ENCODE measurements at places on chromosomes 3 and 15. TPM values are rescaled to one million over a fixed set of nuclear protein-coding genes. Genes with fewer than 3 reads are reported as not detected.
A peak's percentile ranks its signal among the peaks of the same experiment; 100 is the strongest.

- DNase-seq = no peak
These were observed 534.1 kb upstream of the KCNMB2 start for GRCh38 chr3:178002113-178002512.

- DNase-seq = peak; percentile 94
These were observed 3.4 kb downstream of the FBXL22 start for GRCh38 chr15:63600616-63601025.

- no peak for DNase-seq
These were observed 79.3 kb downstream of the ADAMTSL3 start for GRCh38 chr15:83733206-83733605.

DNA sequence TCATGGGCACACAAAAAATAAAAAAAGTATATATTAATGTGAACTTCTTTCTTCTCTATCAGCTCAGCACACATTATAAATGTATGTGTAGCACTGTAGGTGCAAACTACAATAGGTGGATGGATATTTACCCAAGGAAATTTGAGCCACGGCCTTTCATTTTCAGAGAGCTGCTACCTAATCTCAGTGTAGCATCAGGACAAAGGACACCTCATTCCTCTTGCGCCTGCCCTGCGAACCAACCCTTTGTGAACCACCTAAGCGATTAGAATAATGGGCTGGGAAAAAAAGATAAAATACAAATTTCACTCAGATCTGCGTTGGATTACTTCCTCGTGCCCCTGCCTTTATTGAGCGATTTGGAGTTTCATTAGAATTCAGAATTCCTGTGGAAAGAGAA is 263.2 kb downstream of the NR2F2 start:
- DNase-seq = no peak

- DNase-seq = no peak
These were observed 543.3 kb downstream of the ZBBX start for GRCh38 chr3:166836836-166837235.

GRCh38 chr3:8621872-8622271 is 22.7 kb downstream of the SSUH2 start:
- DNase-seq = no peak

GRCh38 chr3:160057331-160057730 is 68.7 kb downstream of the IL12A start:
- no peak for DNase-seq

DNA sequence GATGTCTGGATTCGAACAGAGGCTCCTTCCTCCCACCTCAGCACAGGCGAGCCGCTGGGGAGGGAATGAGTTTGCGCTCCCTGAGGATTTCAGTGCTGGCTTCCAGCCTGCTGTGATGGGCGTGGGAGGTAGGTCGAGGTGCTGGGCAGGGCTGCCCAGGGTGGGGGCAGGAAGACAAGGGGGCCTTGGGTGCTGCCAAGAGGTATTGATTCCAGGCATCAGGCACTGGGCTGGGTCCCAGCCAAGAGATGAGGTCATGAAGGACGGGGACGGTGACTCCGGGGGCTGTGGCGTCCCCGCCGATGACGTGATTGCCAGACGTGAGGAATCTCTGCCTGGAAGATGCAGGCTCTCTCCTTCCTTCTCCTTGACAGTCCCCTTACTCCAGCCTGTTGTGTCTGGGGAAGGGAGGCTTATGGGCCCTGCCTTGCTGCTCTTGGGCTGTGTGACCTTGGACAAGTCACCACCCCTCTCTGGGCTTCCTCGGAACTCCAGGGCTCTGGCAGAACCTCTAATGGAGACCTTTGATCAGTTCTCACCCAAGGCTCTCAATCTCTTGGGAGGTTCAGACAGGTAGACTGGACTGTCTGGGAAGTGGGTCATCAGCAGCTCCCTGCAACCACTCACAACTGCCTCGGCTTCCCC is 116.8 kb downstream of the FBLN2 start:
- no peak for DNase-seq

- peak; percentile 100 for DNase-seq
These were observed 964.9 kb upstream of the NR2F2 start for GRCh38 chr15:95365511-95366107.

DNA sequence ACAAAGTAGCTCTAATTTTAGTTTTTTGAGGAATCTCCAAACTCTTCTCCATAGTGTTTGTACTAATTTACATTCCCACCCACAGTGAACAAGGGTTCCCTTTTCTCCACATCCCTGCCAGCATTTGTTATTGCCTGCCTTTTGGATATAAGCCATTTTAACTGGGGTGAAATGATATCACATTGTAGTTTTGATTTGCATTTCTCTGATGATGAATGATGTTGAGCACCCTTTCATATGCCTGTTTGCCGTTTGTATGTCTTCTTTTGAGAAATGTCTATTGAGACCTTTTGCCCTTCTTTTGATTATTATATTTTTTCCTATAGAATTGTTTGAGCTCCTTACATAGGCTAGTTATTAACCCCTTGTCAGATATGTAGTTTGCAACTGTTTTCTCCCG is 239.9 kb upstream of the TPM1 start:
- DNase-seq = no peak

DNA sequence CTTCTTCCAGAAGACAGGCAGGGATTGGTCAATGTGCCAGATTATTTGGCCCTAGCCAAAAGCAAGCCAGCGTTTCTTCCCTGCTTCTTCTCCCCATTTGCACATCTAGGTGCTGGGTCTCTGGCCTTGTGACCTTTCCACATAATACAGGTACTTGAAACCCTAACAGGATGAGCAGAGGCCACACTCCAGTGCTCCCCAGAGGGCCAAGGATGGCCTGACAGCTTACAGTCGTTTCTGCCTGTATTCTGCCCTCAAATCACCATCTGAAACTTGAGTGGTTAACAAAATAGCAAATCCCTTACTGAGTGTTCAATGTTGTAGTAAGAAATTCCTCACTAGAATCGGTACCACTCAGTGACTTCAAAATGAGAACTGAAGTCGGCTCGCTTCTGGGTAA is 29.1 kb downstream of the MKRN2 start:
- DNase-seq = no peak

DNA sequence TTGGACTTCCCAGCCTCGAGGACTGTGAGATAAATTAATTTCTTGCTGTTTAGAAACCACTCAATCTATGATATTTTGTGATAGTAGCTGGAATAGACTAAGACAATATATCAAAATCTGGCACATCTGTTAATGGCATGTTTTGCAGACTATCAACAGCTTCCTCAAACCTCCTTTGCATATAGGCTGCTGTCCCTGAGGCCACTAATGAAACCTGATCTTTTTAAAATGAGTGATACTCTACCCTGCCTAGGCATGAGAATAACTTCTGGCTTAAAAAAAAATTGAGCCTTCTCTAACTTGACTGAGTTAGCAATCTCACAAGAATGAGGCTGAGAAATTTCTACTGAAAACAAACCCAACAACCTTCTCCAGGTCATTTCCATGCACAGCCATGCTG is 176.0 kb upstream of the CRBN start:
- no peak for DNase-seq

- DNase-seq = no peak
These were observed 106.6 kb upstream of the PTPRG start for GRCh38 chr3:61454801-61455200.

DNA sequence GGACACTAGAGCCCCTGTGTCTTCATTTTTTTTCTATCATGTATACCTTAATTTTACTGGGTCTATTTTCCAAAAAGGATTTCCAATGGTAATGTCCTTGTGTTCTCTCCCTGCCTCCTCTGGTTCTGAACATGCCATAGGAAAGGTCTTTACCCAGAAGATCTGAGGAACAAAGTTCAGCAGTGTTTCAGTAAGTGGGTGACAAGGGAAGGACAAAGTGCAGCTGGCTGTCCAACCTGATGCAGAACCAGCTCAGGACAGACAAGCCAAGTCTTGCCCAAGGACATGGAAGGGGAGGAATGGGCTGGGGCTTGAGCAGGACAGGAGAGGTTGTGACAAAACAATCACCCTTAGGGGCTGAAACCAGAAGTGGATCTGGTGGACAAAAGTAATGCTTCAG is 61.2 kb upstream of the STRIT1 start:
- DNase-seq = no peak

- no peak for DNase-seq
These were observed 782.0 kb downstream of the EPHA3 start for GRCh38 chr3:89889386-89889785.

DNA sequence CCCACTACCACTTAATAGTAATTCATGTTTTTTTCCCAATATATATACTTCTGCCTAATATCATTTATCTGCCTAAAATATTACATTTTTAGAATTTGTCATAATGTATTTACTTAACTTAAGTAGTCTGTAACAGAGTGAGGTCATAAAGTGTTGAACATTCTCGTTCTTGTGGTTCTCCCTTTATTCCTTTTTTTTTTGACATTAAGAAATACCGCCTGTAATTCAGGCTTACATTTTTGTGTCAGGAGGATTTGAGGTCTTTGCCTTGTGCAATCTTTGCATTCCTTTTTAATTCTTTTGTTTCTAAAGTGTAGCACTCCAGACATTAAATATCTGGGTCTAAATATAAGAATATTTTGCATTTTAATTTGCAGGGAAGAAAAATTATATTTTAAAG is 315.4 kb downstream of the PTPRG start:
- DNase-seq = no peak

Gene MYO5C
- total RNA-seq = 19.4 TPM

Gene PRSS50
- total RNA-seq = not detected

Gene LRRN1
- total RNA-seq = not detected

Gene GOLIM4
- total RNA-seq = 39.7 TPM

Gene LRRC3B
- not detected for total RNA-seq

Gene CD96
- not detected for total RNA-seq

Gene UROC1
- not detected for total RNA-seq

Gene AADAC
- total RNA-seq = 0.27 TPM

Gene SAXO2
- 0.67 TPM for total RNA-seq

Gene INSYN1
- 0.58 TPM for total RNA-seq

Gene MEIS2
- total RNA-seq = 22.5 TPM

Data from endothelial cell of umbilical vein (primary cell).